ENCODE measurements at places on chromosomes 6 and 20. TPM values are rescaled to one million over a fixed set of nuclear protein-coding genes. Genes with fewer than 3 reads are reported as not detected.

The RNF39 gene
- total RNA-seq, result not detected

The SCRT2 gene
- not detected for total RNA-seq

The GRM1 gene
- not detected for total RNA-seq

The MOG gene
- not detected for total RNA-seq

DNA sequence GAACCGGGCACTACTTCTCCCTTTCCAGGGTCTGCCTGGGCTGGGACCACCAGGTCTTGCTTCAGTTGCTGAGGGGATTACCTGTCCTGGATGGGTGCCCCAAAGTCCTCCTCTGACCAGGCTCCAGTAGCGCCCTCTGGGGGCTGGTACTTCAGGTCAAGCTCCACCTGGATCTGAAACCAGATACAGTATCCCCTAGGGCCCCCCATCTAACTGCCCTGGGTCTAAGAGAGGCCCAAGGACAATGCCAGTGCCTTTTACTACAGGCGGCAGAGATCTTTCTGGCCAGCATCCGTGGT is 11.2 kb upstream of the SPAG4 start:
- peaks cover 4% of the 10 kb centered on the region for H3K4me1 ChIP-seq
- peak; percentile 44 for DNase-seq
- H3K4me3 ChIP-seq, result no peak overlapping the region
- H3K27me3 ChIP-seq, result peaks cover 23% of the 10 kb centered on the region
- no peaks in the 10 kb centered on the region for H3K36me3 ChIP-seq
- no peak overlapping the region for H3K27ac ChIP-seq

DNA sequence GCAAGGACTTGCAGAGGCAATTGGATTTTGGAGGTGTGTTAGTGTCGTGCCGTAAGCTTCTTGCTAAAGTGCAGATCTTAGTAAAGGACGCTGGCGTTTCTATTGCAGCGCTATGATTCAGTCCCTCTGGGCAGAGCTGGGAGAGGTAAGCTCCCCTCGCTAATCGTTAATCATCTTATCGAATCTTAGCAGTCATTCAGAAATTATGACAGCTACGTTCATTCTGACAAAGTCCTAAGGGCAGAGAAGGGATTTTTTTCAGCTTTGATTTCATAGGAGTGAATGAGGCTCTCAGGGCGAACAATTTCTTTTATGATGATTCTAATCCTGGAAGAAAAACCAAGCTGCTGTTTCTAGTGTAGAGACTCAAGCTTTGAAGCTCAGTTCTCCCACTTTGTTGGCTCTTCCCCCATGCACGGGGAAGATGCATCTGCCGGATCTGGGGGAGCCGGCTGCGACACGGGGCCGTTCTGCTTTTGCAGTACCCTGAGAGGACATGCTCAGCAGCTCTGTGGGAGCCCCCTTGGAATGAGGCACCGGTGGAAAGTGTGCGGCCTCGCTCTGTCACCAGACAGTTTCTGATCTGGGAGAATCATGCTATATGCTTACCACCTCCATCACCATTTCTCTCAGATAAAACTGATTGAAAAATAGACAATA is 79.1 kb upstream of the SLC22A23 start:
- H3K36me3 ChIP-seq, result no peaks in the 10 kb centered on the region
- DNase-seq, result no peak
- no peak overlapping the region for H3K27ac ChIP-seq
- no peaks in the 10 kb centered on the region for H3K27me3 ChIP-seq
- H3K4me3 ChIP-seq, result no peak overlapping the region

GRCh38 chr20:48919882-48920526 is 1.5 kb upstream of the ARFGEF2 start:
- peak overlapping the region; percentile 96 for H3K27ac ChIP-seq
- H3K36me3 ChIP-seq, result no peaks in the 10 kb centered on the region
- H3K4me3 ChIP-seq, result peak overlapping the region; percentile 88
- peaks cover 36% of the 10 kb centered on the region for H3K4me1 ChIP-seq
- H3K27me3 ChIP-seq, result no peaks in the 10 kb centered on the region

DNA sequence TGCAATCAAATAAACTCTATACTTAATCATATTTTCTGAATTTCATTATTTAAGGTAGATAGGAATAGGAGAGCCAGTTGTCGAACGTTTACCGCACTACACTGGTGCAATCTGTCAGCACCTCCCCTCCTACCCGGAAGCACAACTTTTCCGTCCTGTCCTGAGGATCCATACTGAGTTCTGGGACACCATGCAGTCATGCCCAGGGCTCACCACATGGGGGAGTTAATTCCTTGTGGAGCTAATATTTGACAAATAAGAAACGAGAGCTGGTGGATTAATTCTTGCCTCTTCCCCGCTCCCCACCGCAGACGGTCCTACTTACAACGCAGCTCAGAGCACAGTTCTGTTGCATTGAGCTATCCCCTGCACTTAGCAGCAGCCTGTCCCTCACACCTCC is 107.7 kb upstream of the RALGAPA2 start:
- no peak for DNase-seq
- peaks cover 9% of the 10 kb centered on the region for H3K27me3 ChIP-seq
- peaks cover 2% of the 10 kb centered on the region for H3K4me1 ChIP-seq
- H3K36me3 ChIP-seq, result no peaks in the 10 kb centered on the region

DNA sequence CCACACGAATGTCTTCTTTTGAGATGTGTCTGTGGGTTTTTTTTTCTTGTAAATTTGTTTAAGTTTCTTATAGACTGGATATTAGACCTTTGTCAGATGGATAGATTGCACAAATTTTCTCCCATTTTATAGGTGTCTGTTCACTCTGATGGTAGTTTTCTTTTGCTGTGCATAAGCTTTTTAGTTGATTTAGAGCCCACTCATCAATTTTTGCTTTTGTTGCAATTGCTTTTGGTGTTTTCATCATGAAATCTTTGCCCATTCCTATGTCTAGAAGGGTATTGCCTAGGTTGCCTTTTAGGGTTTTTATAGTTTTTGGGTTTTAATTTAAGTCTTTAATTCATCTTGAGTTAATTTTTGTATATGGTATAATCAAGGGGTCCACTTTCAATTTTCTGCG is 57.7 kb downstream of the NKX2-2 start:
- no peak overlapping the region for H3K27ac ChIP-seq
- no peak for DNase-seq
- H3K36me3 ChIP-seq, result no peaks in the 10 kb centered on the region

GRCh38 chr20:34090645-34091044 is 21.4 kb downstream of the EIF2S2 start:
- H3K27me3 ChIP-seq, result no peaks in the 10 kb centered on the region
- no peak overlapping the region for H3K27ac ChIP-seq
- H3K4me1 ChIP-seq, result peaks cover 21% of the 10 kb centered on the region
- H3K4me3 ChIP-seq, result no peak overlapping the region
- peaks cover 71% of the 10 kb centered on the region for H3K36me3 ChIP-seq

DNA sequence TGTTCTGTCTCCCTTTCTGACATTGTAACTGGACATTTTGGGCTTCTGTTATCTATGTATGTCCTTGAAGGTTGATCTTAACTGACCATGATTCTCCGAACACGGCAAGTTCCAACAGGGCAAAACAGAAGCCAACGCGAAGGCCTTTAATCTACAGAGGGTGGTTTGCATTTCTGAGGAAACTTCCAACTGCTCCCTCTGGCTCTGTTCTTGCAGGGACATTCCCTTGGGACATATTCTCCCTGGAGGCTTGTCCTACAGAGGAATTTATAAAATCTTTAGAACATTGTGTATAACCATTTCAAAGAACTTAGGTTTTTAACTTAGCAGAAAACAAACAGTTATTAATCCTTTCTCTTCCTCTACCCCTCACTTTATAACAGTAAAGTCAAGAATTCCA is 189.0 kb upstream of the CDYL start:
- DNase-seq, result no peak
- no peaks in the 10 kb centered on the region for H3K36me3 ChIP-seq
- H3K4me1 ChIP-seq, result no peaks in the 10 kb centered on the region
- H3K27ac ChIP-seq, result no peak overlapping the region
- H3K27me3 ChIP-seq, result peaks cover 7% of the 10 kb centered on the region

DNA sequence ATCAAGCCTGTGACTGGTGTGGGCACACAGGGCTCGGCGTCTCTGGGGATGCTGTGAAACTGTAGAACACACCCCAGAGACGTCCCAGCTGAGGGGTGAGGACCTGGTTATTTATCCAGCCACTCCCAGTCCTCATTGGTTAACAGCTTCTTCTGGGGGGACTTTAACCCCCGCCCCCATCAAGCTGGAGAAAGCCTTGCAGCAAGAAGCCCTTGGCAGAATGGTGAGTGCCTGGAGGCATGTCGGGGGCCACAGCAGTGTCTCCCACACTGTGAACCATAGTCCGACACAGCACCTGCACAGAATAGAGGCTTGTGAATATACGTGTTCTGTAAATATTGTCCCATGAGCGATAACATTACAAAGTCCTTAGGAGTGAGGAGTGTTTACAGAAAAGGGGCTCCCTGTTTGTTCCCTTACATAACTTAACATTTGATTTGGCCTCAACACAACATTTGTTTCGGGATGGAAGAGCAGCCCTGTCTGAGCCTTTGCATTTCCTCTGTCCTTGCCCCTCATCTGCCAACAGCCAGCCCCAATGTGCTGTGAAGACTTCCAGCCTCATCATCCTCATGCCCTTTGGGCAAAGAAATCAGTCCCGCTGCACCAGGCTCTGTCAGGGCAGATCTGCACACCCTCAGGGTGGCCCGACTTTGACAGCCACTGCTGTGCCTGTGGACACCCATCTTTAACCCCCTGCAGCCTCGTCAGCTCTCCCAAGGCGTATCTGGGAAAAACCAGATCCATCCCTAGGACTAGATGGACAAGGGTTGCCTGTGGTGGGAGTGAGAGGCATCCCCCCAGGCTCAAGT is 2.2 kb upstream of the RRBP1 start:
- no peak overlapping the region for H3K4me3 ChIP-seq
- H3K27ac ChIP-seq, result no peak overlapping the region
- peaks cover 4% of the 10 kb centered on the region for H3K36me3 ChIP-seq
- peaks cover 37% of the 10 kb centered on the region for H3K27me3 ChIP-seq

- peaks cover 10% of the 10 kb centered on the region for H3K36me3 ChIP-seq
- H3K27me3 ChIP-seq, result peaks cover 39% of the 10 kb centered on the region
- peaks cover 72% of the 10 kb centered on the region for H3K4me1 ChIP-seq
These were observed 40.6 kb downstream of the TOX2 start for GRCh38 chr20:43955062-43955749.

GRCh38 chr6:132259070-132259469 is 142.2 kb downstream of the MOXD1 start:
- no peak overlapping the region for H3K27ac ChIP-seq
- no peaks in the 10 kb centered on the region for H3K36me3 ChIP-seq
- no peak for DNase-seq
- no peaks in the 10 kb centered on the region for H3K4me1 ChIP-seq
- H3K27me3 ChIP-seq, result peaks cover 22% of the 10 kb centered on the region

DNA sequence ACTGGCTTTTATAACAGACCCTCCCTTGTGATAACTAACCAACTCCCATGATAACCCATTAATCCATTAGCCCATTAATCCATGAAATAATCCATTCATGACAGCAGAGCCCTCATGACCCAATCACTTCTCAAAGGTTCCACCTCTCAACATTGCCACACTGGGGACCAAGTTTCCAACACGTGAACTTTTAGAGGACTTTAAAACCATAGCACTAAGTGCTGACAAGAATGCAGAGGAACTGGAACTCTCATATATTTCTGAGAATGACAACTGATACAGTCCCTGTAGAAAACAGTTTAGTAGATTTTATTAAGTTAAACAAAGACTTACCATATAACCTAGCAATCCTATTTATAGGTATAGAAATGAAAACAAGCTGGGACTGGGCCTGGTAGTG is 11.4 kb upstream of the FAM50B start:
- H3K27me3 ChIP-seq, result no peaks in the 10 kb centered on the region
- H3K4me1 ChIP-seq, result no peaks in the 10 kb centered on the region
- no peak overlapping the region for H3K4me3 ChIP-seq
- no peak overlapping the region for H3K27ac ChIP-seq
- H3K36me3 ChIP-seq, result no peaks in the 10 kb centered on the region

- no peak overlapping the region for H3K4me3 ChIP-seq
- H3K4me1 ChIP-seq, result peaks cover 22% of the 10 kb centered on the region
- no peak for DNase-seq
- H3K27ac ChIP-seq, result no peak overlapping the region
These were observed 4.4 kb upstream of the RBM38 start for GRCh38 chr20:57386762-57387161.

DNA sequence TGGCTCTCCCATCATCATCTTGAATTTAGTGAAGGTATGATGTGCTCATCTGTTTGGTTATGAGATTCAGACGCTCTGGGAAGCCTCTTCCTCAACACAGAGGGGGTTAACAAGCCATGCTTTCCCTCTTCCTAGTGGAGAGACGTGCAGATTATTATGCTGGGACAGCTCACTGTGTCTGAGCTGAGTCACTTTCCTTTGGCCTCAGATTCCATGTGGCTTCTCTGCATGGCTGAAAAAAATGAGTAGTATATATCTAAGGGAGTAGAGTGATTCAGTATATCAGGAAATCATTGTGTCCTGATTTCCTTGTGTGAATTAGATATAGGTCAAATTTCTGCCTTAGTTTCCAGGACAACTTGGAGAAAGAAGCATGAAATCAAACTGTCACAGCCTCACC is 52.6 kb downstream of the FIG4 start:
- peaks cover 26% of the 10 kb centered on the region for H3K36me3 ChIP-seq
- H3K4me3 ChIP-seq, result no peak overlapping the region
- no peak for DNase-seq
- no peaks in the 10 kb centered on the region for H3K27me3 ChIP-seq

GRCh38 chr6:151370509-151371078 is 20.8 kb downstream of the ZBTB2 start:
- no peaks in the 10 kb centered on the region for H3K27me3 ChIP-seq
- no peak overlapping the region for H3K4me3 ChIP-seq
- peaks cover 38% of the 10 kb centered on the region for H3K4me1 ChIP-seq
- peaks cover 40% of the 10 kb centered on the region for H3K36me3 ChIP-seq
- H3K27ac ChIP-seq, result peak overlapping the region; percentile 92

All from activated CD8-positive, alpha-beta T cell treated with anti-CD3 and anti-CD28 coated beads for 36 hours (primary cell).